ENCODE measurements at places on chromosomes 16 and 17. TPM values are rescaled to one million over a fixed set of nuclear protein-coding genes. Genes with fewer than 3 reads are reported as not detected.

Gene TP53TG3C
- total RNA-seq = not detected

Gene CBFA2T3
- total RNA-seq = not detected

Gene GAST
- not detected for total RNA-seq

Gene SOX9
- not detected for total RNA-seq

Gene TACO1
- total RNA-seq = 27.9 TPM

Gene CMTR2
- total RNA-seq = 21.5 TPM

Gene OGFOD1
- 39.5 TPM for total RNA-seq

Gene ABAT
- total RNA-seq = 5.5 TPM

Gene HEATR3
- 20.7 TPM for total RNA-seq
